ENCODE measurements at places on chromosomes 3 and 15. TPM values are rescaled to one million over a fixed set of nuclear protein-coding genes. Genes with fewer than 3 reads are reported as not detected.
A peak's percentile ranks its signal among the peaks of the same experiment; 100 is the strongest.

- H3K27ac ChIP-seq = no peak overlapping the region
- no peaks in the 10 kb centered on the region for H3K36me3 ChIP-seq
- H3K27me3 ChIP-seq = no peaks in the 10 kb centered on the region
- H3K4me3 ChIP-seq = no peak overlapping the region
- H3K4me1 ChIP-seq = no peaks in the 10 kb centered on the region
- DNase-seq = peak; percentile 37
Observed at GRCh38 chr3:78734048-78734637, 1033.7 kb downstream of the ROBO1 start.

- no peak for DNase-seq
- no peaks in the 10 kb centered on the region for H3K4me1 ChIP-seq
- H3K4me3 ChIP-seq = no peak overlapping the region
- H3K27ac ChIP-seq = no peak overlapping the region
- no peaks in the 10 kb centered on the region for H3K36me3 ChIP-seq
Observed at GRCh38 chr3:86937306-86937791, 53.6 kb downstream of the VGLL3 start.

DNA sequence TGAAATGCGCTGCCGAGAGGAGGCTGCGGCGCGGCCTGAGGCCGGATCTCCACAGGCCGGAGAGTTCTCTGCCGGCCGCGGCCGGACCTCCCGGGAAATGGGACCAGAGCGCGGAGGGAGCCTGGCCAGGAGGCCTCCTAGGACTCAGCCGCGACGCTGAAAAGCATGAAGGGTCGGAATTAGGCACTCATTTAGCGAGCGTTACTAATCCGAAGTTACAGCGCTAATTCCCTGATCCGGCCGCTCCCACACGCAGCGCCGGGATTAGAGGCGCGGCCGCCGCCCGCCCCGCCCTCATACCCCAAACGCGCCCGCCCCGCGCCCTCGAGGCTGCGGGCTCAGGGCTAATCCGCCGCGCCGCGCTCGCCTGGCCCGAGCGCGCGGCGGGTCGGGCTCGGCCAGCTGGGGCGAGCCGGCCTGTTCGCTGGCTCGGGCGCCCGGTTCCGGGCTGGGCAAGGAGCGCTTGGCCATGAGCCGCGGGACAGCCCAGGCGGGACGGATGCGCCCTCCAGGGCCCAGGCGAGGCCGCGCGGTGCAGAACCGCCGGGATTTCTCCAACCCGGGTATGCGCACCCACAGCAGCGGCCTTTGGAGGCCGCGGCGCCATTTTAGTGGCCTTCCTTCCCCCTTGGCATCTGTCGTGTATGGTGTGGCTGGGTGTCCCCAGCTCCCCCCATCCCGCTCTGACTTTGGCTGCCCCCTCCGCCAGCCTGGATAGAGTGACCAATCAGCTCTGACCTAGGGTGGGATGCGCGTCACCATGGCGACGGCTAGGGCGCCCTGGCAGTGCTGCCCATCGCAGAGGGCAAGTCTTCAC lies 36.8 kb upstream of the POLG start:
- DNase-seq = no peak
- H3K4me1 ChIP-seq = no peaks in the 10 kb centered on the region
- no peak overlapping the region for H3K27ac ChIP-seq
- no peaks in the 10 kb centered on the region for H3K36me3 ChIP-seq
- peaks cover 75% of the 10 kb centered on the region for H3K27me3 ChIP-seq

- no peak overlapping the region for H3K4me3 ChIP-seq
Observed at GRCh38 chr15:39301589-39301999, 279.3 kb upstream of the THBS1 start.

DNA sequence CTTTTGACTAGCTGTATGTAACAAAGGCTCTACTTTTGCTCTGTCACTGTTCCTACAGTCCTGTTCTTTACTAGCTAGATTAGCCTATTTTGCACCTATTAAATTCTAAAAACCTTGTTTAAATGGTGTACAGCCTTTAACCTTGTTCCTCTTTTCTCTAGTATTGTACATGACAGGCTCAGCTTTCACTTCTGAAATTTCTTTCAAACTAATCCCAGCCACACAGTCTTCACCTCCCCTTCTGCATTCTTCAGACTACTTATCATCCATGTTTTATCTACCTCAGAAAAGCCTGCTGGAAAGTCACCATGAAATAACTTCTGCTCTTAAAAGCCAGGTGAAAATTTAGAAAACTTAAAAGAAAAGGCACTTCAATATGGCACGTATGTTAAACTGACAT lies 122.4 kb downstream of the NECTIN3 start:
- H3K36me3 ChIP-seq = no peaks in the 10 kb centered on the region
- DNase-seq = no peak
- no peaks in the 10 kb centered on the region for H3K27me3 ChIP-seq

- H3K4me3 ChIP-seq = no peak overlapping the region
- no peak for DNase-seq
- no peaks in the 10 kb centered on the region for H3K27me3 ChIP-seq
- H3K27ac ChIP-seq = no peak overlapping the region
- H3K36me3 ChIP-seq = no peaks in the 10 kb centered on the region
Observed at GRCh38 chr15:33048255-33048654, 146.3 kb downstream of the FMN1 start.

GRCh38 chr3:24290596-24290995 lies 204.1 kb downstream of the THRB start:
- H3K4me3 ChIP-seq = no peak overlapping the region
- H3K36me3 ChIP-seq = no peaks in the 10 kb centered on the region
- no peaks in the 10 kb centered on the region for H3K27me3 ChIP-seq
- no peak for DNase-seq

DNA sequence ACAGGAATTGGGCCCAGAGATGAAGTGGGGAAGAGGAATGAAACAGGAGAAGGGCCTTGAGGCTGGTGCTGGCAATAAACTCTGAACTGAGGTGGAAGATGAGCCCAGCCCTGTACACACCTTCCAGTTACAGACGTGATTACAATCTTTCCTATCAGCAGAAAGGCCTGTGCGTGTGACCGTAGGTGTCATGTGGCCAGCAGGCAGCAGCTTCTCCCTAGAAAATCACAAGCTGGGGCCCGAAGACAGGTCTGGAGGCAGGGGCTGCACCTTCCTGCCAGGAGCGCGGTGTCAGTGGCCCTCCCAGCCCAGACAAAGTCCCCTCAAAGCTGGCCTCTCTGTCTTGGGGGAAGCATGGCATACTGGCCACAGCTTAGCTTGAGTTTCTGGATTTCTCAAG lies 16.7 kb upstream of the PIGZ start:
- H3K36me3 ChIP-seq = no peaks in the 10 kb centered on the region
- H3K4me1 ChIP-seq = no peaks in the 10 kb centered on the region
- no peak overlapping the region for H3K4me3 ChIP-seq
- no peak overlapping the region for H3K27ac ChIP-seq
- DNase-seq = no peak
- no peaks in the 10 kb centered on the region for H3K27me3 ChIP-seq

DNA sequence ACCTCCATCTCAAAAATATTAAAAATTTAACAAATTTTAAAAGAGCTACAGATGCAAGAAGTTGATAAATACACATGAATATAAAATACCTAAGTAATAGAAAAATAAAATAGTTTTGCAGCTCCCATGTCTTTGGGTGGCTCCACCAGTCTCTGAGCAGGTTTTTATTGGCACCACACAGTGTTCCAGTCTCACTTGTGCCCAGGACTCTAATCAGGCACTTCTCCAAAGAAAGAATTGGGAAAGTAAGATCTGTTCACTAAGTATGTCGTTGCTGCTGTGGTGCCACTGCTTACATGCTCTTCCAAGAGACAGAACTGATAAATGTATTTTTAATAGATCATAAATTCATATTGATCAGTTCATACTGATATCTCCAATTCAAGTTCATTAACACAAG lies 92.5 kb upstream of the ABI3BP start:
- no peaks in the 10 kb centered on the region for H3K27me3 ChIP-seq
- no peaks in the 10 kb centered on the region for H3K36me3 ChIP-seq
- DNase-seq = no peak
- H3K4me1 ChIP-seq = no peaks in the 10 kb centered on the region

DNA sequence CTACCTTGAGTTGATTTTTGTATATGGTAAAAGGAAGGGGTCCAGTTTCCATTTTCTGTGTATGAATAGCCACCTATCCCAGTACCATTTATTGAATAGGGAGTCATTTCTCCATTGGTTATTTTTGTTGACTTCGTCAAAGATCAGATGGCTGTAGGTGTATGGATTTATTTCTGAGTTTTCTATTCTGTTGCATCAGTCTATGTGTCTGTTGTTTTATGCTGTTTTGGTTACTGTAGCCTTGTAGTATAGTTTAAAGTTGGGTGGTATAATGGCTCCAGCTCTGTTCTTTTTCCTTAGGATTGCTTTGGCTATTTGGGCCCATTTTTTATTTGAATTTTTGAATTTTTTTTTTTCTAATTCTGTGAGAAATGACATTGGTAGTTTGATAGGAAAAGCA lies 125.5 kb upstream of the FGF7 start:
- no peaks in the 10 kb centered on the region for H3K4me1 ChIP-seq
- no peak overlapping the region for H3K4me3 ChIP-seq
- no peaks in the 10 kb centered on the region for H3K27me3 ChIP-seq
- peaks cover 14% of the 10 kb centered on the region for H3K36me3 ChIP-seq
- no peak overlapping the region for H3K27ac ChIP-seq

DNA sequence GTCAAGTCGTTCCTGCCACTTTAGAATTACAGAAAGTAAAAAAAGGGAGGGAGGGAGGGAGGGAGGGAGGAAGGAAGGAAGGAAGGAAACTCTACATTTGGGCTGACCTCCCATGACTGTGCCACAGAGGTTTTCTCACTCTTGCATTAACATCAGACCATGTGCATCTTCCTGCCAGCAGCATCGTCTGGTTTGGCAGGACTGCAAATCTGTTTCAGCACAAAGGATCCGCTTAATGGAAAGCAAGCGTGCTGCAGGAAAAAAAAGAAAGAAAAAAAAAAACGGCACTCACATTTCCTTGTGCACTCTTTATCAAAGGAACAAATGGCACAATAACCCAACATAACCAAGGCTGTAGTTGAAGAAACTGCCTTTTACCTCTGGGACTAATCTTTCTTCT lies 148.8 kb upstream of the HES1 start:
- no peaks in the 10 kb centered on the region for H3K4me1 ChIP-seq
- DNase-seq = no peak
- no peaks in the 10 kb centered on the region for H3K27me3 ChIP-seq
- H3K36me3 ChIP-seq = no peaks in the 10 kb centered on the region

DNA sequence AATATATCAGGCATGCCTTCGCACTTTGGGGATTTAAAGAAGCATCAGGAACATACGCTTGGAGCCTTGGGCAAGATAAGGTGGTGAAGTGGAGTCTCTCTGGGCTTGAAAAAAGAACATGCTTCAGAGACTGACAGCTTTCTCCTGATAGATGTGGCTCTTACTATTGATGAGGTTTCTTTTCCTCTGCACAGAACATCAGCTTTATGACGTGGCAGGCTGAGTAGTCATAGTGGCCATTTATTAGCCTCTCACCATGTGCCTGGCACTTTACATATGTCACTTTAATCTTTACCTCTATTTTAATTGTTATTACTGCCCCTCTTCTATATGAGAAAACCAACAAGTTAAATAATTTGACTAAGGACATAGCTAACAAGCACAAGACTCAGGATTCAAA lies 19.0 kb upstream of the LRRC58 start:
- H3K36me3 ChIP-seq = no peaks in the 10 kb centered on the region
- no peak overlapping the region for H3K4me3 ChIP-seq
- no peak for DNase-seq
- no peak overlapping the region for H3K27ac ChIP-seq
- H3K4me1 ChIP-seq = no peaks in the 10 kb centered on the region

GRCh38 chr3:49912881-49913281 lies 9.2 kb upstream of the MST1R start:
- H3K4me1 ChIP-seq = no peaks in the 10 kb centered on the region
- no peak overlapping the region for H3K4me3 ChIP-seq
- peaks cover 13% of the 10 kb centered on the region for H3K36me3 ChIP-seq

- H3K4me3 ChIP-seq = no peak overlapping the region
- H3K27ac ChIP-seq = no peak overlapping the region
- DNase-seq = no peak
- H3K36me3 ChIP-seq = no peaks in the 10 kb centered on the region
Observed at GRCh38 chr15:93997071-93997658, 234.2 kb upstream of the MCTP2 start.

- no peak for DNase-seq
- H3K36me3 ChIP-seq = no peaks in the 10 kb centered on the region
Observed at GRCh38 chr3:110925798-110926197, 145.8 kb upstream of the NECTIN3 start.

DNA sequence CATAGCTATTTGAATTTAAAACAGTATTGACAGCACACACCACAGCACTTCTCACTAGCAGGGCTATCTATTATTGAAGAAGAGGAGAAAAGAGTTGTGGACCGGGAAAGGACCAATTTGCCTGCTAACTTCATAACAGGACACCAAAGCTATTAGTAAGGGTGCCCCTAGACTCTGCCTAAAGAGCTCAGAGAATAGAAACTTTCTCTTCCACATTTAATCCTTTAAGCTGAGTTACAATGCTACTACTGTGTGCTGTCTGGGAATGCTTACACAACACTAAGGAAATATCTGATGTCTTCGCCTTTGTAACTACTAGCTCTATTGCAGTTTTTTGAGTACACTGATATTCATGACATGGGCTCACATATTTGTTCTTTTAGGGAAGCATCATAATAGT lies 13.5 kb upstream of the AADAC start:
- no peak for DNase-seq
- no peaks in the 10 kb centered on the region for H3K27me3 ChIP-seq
- H3K27ac ChIP-seq = no peak overlapping the region
- no peaks in the 10 kb centered on the region for H3K36me3 ChIP-seq

DNA sequence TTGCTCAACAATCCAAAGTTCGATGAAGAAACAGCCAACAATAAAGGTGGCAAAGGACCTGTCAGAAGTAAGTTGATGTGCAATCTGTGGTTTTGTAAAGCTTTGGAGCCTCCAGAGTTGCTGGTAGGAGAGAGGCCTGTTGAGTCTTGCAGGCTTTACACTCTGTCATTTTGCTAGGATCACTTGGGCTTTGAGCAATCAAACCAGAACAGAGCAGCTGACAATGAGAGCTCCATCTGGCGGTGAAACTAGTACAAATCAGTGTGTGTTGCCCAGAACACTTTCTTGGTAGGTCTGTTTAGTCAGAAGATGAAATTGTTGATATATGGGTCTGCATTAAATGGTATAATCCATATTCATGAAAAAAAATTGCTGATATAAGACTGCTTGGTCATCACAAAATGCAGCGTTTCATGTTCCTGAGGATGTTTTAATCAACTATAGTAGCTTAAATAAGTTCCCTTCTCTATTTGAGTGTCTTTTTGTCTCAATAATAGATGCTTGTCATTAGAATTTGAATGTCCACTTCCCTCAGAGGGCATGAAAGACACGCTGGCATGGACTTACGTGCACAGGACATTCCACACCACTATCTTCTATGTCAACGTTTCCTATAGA lies 25.7 kb downstream of the TMOD2 start:
- no peak overlapping the region for H3K4me3 ChIP-seq
- no peaks in the 10 kb centered on the region for H3K27me3 ChIP-seq
- peak; percentile 87 for DNase-seq
- no peak overlapping the region for H3K27ac ChIP-seq
- no peaks in the 10 kb centered on the region for H3K4me1 ChIP-seq

GRCh38 chr3:183636221-183637105 lies 1.0 kb downstream of the KLHL24 start:
- peak overlapping the region; percentile 87 for H3K4me3 ChIP-seq
- peak overlapping the region; percentile 100 for H3K27ac ChIP-seq
- no peaks in the 10 kb centered on the region for H3K27me3 ChIP-seq
- H3K4me1 ChIP-seq = peaks cover 14% of the 10 kb centered on the region
- peak; percentile 99 for DNase-seq

The HMG20A gene
- total RNA-seq = 38.7 TPM

The SLC24A1 gene
- total RNA-seq = 18.9 TPM

The CLDN18 gene
- not detected for total RNA-seq

The RPUSD2 gene
- 9.8 TPM for total RNA-seq

The EPB42 gene
- total RNA-seq = not detected

The ERC2 gene
- 3.8 TPM for total RNA-seq

Measured in kidney (tissue), 22 donors.